NCI-H226 (cell line): ENCODE measurements at places on chromosomes 11 and 22.

- no peak for DNase-seq
Measured at GRCh38 chr11:85028329-85029101, 598.6 kb downstream of the DLG2 start.

DNA sequence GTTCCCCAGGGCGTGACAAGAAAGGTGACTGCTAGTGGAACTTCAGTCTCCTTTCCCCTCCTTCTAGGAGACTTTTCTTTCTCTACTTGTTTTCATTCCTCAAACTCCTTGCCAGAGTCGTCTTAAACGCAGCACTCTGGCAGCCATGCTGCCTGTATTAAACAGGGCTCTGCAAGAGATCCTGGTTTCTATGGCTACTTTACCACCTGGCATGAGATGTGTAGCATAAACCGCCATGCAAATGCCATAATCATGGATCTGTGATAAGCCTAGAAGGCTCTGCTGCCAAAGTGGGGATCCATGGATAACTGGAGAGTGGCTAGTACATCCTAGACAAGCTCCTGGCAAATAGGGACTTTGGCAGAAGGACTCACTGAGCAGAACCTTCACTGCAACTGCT, 321.1 kb downstream of the CADM1 start:
- no peak for DNase-seq

DNA sequence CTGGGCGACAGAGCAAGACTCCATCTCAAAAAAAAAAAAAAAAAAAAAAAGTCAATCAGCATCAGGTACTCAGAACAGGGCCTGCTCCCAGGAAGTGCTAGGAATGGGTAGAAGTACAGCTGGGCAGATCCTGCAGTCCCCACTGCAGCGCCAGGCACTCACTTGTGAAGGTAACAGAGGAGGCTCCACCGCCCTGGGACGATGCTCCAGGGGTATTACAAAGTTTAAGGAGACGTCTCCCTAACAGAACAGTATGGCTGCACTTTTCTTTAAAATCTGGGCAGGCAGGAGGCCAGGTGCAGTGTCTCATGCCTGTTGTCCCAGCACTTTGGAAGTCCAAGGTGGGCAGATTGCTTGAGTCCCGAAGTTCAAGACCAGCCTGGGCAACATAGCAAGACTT, 1449.0 kb downstream of the BRD1 start:
- no peak for DNase-seq

DNA sequence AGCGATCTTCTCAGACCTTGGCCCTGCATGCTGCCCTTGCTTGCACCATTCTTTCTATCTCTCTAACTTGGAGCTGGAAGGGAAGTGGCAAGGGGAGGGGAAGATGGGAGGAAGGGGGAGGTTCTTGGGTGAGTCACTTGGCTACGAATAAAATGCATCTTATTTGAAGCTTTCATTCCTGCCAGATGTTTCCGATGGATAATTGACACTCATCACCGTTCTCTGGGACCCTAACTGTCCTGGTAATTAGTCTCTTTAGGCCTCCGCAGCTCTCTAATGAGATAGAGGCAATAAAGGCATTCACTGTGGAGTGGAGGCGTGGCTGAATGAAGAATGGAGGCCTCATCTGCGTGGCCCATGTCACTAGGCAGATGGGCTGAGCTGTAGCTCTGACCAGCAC, 960.1 kb downstream of the NTM start:
- no peak for DNase-seq

- no peak for DNase-seq
Measured at GRCh38 chr11:64361659-64362058, 2.7 kb downstream of the RPS6KA4 start.

DNA sequence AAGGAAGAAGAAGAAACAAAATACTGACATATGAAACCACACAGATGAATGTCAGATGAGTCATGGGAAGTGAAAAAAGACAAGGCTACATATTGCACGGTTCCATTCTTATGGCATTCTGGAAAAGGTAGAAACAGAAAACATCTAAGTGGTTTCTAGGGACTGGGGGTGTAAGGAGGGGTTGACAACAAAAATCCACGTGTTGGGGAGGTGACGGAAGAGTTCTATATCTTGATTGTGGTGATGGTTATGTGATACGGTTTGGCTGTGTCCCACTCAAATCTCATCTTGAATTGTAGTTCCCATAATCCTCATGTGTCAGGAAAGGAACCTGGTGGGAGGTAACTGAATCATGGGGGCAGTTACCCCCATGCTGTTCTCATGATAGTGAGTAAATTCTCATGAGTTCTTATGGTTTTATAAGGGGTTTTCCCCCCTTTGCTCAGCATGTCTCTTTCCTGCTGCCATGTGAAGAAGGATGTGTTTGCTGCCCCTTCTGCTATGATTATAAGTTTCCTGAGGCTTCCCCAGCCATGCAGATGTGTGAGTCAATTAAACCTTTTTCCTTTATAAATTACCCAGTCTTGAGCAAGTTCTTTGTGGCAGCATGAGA, 6.4 kb upstream of the ARFGAP3 start:
- peak; percentile 40 for DNase-seq

- DNase-seq, result no peak
Measured at GRCh38 chr11:112062923-112063322, 10.9 kb downstream of the PIH1D2 start.

DNA sequence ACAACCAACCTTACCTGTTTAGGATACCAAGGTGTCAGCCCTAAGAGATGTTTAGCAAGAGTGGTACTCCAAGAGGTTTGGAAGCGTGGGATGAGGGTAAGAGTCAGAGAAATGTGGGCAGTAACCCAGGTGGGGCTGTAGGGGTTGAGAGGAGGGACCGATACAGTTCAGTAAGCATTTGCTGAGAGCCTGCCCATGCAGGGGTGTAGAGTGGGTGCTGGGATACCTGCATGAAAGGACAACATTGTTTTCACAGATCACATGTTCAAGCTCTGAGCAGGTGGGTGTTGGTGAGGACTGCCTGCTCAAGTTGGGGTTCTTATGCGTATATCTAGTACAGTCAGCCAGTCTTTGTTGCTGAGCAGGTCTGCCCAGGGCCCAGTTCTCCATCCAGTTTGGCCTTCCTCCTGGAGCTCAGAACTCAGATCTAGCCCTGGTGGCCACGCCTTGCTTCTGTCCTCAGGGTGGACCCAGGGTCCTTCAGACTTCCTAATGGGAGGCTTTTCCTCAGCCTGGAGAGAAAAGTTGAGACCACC, 14.8 kb downstream of the PPFIBP2 start:
- DNase-seq, result no peak

- no peak for DNase-seq
Measured at GRCh38 chr11:115552151-115552772, 48.0 kb upstream of the CADM1 start.

- no peak for DNase-seq
Measured at GRCh38 chr22:22786301-22787115, 101.1 kb upstream of the IGLL5 start.

GRCh38 chr11:5891216-5891800, 1.7 kb upstream of the OR52E5 start:
- DNase-seq, result no peak

DNA sequence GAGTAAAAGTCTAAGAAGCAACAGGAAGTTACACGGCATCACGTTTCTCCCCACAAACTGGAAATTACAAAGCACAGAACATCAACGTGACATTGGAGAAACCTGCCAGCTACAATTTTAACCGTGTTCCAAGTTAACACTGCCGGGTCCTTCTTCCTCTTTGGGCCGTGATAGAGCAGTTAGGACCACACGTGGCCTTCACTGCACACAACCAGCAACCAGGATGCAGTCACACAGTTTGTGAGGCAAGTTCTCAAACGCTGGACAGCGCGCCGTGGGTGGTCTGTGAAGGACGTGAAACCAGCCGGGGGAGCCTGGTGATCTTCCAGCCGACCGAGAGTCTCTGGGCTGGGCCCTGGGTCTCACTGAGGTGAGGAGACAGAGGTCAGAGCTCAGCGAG, 14.6 kb downstream of the C11orf21 start:
- no peak for DNase-seq

DNA sequence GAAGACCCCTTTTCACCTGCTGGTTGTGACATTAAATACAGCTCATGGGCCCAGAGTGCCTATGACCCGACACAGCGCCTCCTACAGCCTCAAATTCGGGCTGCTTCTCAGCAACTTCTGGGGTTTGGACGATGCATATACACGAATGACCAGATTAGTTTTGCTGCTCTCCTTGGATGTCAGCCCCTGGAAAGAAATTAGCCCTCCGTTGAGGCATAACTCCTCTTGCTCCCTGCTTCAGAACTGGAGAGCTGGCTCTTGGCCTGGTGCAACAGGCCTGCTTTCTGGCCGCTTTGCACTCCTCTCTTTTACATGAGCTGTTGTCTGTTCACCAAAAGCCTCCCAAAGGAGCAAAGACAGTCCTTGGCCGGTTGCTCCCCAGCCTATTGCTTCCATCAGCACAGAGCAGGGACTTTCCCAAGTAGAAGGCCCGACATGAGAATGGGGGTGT, 3.3 kb downstream of the TECTA start:
- no peak for DNase-seq

GRCh38 chr11:102115557-102115956, 5.3 kb downstream of the YAP1 start:
- no peak for DNase-seq

DNA sequence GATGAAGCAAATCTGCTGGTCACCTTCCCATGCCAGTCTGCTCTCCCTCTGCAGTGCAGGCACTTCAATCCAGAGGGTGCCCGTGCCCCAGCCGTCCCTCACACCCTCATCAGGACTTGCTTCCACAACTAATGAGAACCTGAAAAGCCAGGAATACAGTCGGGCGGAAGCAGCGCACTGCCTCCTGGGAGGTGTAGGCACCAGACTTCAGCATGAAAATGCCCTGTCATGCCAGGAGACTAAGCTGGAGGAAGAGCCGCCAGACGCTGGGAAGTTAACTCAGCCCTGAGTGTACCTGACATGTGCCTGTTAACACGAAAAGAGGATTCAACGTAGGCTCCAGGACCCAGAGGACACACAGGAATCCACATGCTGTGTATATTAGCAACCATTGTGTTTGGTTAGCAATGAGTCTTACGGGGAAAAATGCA, 40.1 kb upstream of the FLI1 start:
- no peak for DNase-seq

DNA sequence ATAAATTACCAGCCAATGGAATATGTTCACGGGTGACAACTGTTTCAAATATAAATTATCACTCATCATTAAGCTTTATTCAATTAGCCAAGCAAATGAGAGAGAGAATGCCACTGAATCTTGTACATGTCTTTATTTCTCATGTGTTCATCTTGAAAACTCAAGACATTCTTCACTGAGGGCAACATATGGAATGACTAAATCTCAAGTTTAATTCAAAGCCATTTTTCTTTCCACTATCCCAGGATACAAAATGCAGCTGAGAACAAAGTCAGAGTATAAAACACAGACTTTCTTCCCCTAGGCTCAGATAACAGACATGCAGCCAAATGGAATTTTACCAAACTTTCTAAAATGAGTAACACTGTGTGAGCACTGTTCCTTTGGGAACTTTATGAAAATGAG, 12.1 kb upstream of the BBOX1 start:
- DNase-seq, result no peak

DNA sequence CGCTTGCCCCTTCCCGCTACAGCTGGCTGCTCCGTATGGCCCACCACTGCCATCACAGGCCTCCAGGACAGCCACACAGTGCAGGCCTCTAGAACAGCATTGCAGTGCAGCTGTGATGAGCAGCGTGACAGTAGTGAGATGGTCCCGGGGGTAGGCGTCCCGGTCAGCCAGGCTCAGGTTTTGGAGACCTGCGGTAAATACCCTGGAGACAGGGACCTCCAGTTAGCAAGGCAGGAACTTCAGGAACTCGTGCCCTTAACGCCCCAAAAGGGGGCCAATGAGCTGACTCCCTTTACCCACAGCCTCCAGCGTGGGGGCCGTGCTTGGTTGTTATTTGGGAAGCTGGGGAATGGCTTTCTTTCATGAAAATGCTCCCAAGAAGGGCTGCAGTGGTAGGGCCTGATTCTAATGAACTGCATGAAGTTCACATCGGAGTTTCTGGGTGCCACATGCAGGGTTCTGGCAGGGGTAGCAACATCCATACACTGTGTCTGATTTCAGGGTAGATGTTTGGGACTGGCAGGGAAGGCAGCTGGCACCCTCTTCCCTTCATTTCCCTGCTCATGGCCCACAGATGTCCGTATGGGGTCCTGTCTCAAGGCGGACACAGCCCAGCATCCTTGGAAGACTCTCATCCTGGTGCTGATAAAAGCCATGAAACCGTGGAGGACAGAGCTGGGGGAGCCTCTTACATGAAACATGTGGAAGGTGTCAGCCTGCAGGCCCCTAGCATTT, 440.5 kb downstream of the TBC1D22A start:
- no peak for DNase-seq

- no peak for DNase-seq
Measured at GRCh38 chr11:47387944-47388696, 9.8 kb upstream of the SPI1 start.

DNA sequence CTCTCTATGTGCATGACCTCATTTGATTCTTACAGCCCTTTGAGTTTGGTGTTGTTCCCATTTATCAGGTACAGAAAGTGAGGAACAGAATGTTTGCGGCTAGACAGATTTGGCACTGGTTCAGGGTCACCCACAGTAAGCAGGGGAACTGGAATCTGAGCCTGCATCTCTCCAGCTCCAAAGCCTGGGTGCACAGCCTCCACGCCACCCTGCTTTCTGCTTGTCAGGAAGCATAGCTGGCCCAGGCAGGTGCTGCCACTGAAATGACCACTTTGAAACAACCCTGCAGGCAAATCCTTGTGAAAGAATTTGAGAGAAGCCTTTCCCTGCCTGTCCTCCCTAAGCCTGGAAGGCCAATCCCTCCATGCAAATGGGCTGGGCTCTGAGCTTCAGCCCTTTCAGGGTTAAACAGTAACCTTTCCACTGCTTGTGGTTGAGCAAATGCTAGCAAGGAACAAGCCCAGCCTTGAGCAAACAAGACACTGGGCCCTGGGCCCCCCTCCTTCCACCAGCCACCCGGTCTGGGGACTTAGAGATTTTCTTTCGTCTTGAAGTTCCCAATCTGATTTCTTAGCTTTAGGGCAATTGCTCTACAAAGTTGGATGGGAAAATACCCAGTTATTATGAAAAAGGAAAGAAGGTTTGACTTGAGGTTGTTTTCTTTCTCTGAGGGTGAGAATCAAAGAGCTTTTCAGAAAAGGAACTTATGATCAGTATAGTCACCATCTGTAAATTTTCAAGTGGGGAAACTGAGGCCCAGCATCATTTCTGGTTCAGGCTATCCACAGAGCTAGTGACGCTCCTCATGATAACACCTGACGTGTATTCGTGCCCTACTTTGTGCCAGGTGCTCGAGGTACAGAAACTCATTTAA, 19.4 kb downstream of the EHF start:
- DNase-seq, result no peak

- no peak for DNase-seq
Measured at GRCh38 chr22:37176464-37177061, 11.5 kb downstream of the C1QTNF6 start.

DNA sequence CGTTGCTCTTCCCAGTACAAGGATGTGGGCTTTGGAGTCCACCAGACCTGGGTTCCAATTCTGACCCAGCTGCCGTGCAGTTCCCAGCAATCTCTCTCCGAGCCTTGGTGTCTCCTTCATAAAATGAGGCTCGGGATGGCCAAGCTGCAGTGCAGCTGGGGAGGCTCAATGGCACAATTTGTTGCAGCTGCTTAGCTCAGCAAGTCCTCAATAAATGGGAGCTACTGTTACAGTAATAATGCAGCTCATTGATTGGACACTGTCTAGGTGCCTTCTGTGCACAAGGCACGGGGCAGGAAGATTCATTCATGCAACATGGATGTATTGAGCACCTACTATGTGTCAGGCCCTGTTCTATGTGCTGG, 37.1 kb downstream of the SHISAL1 start:
- DNase-seq, result no peak
